Stimulated activated CD8-positive, alpha-beta memory T cell treated with anti-CD3 and anti-CD28 coated beads, Interleukin-7, amount 100 ng/mL, for 1 hour (primary cell): ENCODE measurements at places on chromosomes 6 and 20.

DNA sequence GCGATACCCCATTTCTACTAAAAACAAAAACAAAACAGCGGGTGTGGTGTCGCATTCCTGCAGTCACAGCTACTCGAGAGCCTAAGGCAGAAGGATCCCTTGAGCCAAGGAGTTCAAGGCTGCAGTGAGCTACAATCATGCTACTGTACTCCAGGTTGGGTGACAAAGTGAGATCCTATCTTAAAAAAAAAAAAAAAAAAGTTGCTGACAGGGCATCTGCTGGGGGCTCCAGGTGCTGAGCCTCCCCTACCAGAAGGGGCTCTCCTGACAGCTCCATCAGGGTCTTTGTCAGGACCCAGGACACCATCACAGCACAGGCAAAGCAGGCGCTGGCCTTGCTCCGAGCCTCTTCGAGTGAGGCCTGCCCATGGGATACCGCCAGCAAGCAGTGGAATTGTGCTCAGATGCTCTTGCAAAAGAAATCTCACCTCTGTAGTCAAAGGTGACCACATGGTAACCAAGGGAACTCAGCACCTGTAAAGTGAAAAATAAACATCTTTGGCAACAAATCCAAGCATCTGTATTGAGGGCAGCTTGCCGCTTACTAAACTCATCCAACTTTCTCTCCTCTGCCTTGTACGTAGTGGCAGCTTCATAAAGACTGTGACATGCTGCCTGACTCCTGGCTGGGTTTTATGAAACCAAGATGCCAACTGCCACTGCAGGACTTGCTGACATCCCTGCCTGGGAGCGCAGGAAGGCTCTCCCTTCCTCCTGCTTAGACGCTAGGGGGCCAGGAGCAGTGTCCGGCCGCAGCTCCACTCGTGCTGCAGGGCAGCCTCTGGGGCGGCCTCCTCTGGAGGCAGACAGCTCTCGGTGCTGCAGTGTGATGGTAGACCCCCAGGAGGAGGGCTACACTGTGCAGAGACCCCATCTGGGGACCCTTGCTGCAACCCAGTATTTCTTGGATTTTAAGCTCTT lies 66.9 kb downstream of the PYGB start:
- DNase-seq = no peak

DNA sequence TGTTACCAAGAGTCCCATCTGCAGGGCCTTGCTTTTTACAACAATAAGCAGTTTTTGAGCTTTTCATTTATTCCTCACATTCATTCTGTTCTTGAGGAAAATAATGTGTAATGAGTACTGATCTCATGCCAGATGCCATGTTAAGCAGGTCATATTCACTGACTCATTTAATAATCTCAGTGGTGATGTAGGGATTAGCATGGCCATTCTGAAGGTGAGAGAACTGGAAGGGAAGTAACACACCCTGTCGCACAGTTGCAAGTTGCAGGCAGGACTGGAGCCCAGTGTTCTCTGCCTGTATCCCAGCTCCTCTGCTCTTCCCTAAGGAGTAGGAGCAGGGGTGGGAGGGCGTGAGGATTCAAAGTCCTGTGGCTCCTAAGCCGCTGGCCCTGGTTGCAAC lies 5.6 kb downstream of the PCIF1 start:
- no peak for DNase-seq

DNA sequence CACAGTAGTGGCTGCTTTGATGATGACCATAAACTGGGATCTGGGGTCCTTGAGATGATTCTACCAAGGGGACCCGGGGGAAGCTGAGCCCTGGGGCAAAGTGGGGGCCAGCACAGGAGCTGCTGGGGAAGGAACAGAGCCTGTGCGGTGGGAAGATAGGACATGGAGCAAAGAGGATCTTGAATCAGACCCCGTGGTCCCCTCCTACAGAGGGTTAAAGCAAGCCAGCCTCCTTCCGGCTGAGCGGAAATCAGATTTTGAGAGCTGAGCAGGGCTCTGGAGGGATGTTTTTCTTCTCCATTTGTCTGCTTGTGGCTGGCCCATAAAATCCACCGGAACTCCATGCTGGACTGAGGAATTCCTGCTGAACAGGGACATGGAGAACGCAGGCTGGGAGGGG lies 10.1 kb upstream of the TCF15 start:
- DNase-seq = no peak

DNA sequence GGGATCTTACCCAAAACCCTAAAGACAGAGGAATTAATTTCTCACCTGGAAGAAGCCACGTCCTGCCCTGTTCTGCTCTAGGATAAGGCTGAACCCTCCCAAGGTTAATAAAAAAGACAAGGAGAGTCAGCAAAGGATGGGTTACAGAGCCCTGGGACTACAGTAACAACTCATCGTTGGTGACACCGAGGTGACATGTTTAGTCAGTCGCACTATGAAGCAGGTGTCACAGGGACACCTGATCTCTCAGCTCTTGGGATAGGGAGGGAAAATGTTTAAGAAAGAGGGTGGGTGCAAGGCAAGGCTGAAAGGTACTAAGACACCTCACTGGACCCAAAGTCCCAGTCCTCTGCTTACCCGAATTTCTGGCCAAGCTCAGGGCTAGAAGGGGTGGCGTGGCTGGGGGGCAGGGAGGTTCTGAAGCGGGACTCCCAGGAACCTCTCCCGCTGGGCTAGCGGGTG lies 562 bp downstream of the MOCS1 start:
- DNase-seq = no peak

DNA sequence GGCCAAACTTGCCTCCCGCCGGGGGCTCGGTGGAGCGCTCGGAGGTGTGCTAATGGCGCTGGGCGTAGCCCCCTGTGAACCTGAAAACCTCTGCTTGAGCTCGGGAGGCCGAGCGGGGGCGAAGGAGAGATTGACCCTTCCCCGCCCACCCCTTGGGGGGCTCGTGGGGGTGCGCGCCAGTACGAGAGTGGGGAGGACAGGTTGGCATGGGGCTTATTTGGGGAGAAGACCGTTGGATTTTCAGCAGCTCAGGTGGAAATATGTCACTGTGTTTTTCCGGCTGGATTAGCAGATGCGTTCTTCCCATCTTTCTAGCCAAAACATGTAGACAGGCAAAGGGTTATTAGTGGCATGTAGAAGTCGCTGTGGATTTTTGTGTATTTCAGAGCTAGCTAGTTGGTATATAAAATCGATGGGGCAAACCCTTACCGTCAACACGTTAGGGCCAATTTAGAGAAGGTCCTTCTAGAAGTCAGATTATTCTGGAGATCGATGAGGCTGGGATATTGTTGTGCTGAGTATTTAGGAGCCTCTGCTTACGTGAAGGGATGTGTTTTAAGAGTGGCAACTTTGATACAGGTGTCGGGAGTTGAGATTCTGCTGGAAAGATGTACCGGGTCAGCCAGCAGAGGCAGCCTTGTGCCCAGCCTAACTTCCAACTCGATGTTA lies 525 bp downstream of the NCOA7 start:
- DNase-seq = no peak

GRCh38 chr20:51265361-51265760 lies 242.5 kb upstream of the KCNG1 start:
- DNase-seq = no peak

DNA sequence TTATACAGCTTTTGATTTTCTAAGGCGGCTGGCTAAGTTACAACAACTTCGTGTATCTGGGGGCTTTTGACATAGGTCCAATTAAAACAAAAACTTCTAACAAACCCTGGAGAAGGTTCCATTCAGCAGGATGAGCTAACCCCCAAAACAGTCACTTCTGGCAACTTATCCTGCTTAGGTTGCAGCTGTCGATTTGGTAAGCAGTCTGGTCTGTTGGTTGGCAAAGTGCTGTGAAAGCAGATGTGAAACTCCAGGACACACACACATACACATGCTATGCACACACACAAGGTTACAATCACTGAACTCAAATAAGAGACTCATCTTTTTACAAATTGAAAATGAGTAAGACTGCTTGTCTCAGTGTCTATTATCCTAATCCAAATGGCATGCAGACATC lies 119.0 kb upstream of the STMND1 start:
- no peak for DNase-seq

DNA sequence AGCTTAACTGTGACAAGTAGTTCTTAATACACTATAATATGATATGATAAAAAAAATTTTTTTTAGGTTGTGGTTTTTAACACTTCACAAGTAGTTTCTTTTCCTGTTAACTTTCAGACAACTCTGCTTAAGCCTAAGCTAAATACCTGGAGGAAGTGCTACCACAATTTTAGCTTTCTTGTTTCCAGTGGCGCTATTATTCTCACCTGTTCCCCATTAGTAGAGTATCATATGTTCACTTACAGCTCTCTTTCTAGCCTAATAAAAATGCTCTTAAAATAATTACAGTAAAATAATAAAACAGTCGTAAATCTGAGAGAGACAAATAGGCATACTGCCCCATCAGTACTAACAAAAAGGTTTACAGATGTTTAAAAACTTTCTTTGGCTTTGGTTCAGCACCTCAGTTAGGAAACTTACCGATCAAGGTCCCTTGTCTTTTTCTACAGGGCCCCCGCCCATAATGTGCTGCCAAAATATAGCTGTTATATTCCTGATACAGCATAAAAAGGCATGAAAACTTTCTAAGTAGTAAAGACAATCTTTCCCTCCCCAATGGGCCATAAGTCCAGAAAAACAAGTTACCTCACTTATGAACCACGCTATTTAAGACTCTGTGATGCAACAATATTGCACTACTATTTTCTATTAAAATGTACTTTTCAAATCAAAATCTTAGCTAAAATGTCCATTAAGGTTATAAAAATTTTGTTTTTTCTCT lies 57.9 kb downstream of the SESN1 start:
- DNase-seq = no peak

DNA sequence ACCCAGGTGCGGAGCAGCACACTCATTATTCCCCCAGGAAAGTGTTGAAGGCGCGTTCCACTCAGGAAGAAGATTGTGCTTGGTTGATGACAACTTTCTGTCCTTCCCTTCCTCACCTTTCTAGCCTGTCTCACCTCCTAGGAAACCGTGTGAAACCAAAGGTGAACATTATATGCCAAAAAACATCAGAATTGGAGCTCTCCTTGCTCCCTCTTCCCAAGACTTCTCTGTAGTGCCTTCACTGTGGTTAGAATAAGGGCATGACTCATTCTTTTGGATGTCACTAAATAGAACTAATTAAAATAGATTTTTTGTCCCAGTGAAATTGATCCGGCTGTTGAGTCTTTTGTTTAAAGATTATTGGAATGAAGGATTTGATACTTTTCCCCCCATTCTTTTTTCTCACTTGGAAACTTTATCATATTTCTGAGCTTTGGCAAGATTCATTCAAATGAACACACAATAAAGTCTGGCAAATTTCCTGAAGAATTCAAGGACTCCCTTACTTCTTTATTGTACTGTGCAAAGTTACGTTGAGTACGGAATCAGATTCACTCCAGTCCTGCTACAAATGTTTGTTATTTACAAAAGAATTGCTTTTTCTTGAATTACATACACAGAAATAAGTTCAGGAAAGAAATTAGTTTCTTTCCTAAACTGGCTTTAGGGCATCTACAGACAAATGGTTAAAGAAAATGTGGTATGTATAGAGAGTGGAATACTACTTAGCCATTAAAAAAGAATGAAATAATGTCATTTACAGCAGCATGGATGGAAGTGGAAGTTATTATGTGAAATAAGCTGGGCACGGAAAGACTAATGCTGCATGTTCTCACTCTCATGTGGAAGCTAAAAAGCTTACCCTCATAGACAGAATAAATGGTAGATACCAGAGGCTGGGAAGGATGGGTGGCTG lies 142.8 kb upstream of the AKAP12 start:
- DNase-seq = no peak

GRCh38 chr6:134564705-134565104 lies 246.8 kb upstream of the SGK1 start:
- no peak for DNase-seq
